Left hindlimb (tissue), 1 donor: ENCODE measurements at places on chromosomes 12 and 14.

DNA sequence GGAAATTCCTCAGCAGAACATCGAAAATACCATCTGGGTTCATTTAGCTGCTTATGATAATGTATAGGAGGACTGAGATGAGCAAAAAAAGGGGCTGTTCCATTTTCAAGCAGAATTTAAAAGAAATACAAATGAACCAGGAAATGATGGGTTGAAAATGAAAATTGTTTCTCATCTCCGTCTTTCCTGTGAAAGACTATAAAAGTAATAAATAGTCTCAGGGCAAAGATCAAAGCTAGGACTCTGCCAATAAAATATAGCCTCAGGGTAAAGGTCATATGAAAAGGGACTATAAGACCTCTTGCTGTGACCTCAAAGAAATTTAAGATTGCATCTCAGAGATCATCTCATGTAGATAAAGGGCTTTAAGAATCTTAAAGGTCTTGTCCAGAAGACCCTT, 478.0 kb downstream of the BTG1 start:
- no peak for DNase-seq

DNA sequence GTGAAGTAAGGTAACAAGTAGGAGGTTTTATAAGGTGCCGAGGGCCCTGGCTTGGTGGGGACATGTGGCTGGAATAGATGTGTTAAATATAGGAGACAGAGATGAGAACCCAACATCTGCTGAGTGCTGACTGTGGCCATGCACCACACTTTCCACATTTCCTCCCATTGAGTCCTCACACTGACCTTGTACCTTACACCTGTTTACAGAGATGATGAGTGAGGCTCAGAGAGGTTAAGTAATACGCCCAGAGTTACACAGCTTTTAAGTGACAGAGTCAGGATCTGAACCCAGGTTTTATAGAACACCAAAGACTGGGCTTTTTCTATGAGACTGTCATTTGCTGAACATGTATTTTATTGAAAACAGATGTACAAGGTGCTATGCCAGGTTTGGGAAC, 70.8 kb upstream of the LTA4H start:
- DNase-seq, result no peak

DNA sequence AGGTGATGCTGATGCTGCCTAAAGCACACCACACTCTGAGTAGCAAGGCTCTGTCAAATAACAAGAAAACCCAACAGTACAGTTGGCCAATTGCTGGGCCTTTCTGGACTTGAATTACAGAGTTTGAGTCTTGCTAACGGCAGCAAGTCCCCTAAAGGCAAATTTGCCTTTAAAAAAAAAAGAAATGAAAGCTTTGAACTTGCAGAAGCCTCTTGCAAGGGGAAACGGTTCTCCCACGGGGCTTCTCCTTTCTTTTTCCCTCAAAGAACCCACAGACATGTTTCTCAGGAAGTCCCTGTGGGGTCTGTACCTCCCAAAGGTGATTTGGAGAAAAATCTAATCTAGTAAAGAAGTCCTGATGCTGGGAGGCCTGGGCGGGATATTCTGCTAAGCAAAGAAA, 191.3 kb upstream of the MYL2 start:
- DNase-seq, result no peak

GRCh38 chr12:70467918-70468733, 102.0 kb downstream of the KCNMB4 start:
- DNase-seq, result no peak

- DNase-seq, result no peak
Observed at GRCh38 chr14:74348735-74349463, 628 bp downstream of the VRTN start.

DNA sequence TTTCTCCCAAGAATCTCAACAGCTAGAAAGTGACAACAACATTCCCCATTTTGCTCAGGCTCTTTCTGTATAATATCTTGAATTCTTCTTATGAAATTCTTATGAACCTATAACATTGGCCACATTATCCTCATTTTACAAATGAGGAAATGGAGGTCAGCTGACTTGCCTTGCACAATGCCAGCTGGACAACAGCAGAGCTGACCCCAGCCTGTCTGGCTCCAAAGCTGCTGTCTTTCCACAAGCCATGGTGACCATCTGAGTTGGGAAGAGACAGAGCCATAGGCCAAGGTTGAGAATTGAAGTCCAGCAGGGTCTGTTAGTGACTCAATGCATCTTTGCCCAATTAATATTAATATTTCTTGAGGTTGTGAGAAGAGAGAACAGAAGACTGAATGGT, 87.3 kb downstream of the KSR2 start:
- no peak for DNase-seq

DNA sequence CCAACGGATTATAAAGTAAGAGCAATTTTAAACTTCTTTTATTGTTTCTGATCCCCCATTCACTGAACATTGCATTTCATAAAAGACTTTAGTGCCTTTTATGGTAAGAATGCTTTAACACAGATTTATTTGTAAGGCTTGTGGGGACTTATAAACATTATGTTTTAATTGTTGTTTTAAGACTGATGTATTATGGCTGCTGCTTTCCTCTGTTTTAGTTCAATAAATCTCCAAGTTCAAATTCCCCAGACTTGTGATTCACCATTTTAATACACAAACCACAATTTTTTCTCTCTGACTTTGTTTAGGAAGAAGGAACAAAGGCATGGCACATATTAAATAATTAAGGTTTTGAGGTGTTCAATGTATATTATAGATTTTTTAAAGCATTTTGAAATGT, 753.3 kb downstream of the SLC6A15 start:
- DNase-seq, result no peak

DNA sequence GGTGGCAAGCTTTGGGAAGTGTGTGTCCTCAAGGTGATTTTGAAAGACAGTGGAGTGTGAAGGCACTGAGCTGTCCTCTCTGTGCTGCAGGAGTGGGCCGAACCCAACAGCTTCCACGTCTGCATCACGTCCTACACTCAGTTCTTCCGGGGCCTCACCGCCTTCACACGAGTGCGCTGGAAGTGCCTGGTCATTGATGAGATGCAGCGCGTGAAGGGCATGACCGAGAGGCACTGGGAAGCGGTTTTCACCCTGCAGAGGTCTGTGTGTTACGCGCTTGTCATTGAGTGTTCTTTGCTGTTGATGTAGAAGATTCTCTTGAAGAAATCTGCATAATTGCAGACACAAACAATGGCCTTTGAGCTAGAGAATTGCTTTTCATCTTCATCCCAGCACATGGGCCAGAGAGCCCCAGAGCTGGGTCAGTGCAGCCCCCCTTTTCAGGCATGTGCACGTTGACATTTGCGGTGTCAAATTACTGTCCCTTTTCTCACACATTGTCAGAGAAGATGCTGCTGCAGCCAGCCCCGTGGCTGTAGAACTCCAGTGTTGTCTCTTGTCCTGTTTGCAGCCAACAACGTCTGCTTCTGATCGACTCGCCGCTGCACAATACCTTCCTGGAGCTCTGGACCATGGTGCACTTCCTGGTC, 63.3 kb downstream of the EP400 start:
- DNase-seq, result no peak

- DNase-seq, result no peak
Observed at GRCh38 chr12:124085419-124086296, 112.6 kb downstream of the ZNF664 start.

GRCh38 chr14:95255013-95255412, 64.7 kb downstream of the CLMN start:
- no peak for DNase-seq

GRCh38 chr14:79466938-79467527, 744.3 kb downstream of the DIO2 start:
- no peak for DNase-seq
